ENCODE measurements at places on chromosomes 11 and 22.

- DNase-seq, result no peak
These were observed 446.2 kb downstream of the TBC1D22A start for GRCh38 chr22:47208630-47209029.

DNA sequence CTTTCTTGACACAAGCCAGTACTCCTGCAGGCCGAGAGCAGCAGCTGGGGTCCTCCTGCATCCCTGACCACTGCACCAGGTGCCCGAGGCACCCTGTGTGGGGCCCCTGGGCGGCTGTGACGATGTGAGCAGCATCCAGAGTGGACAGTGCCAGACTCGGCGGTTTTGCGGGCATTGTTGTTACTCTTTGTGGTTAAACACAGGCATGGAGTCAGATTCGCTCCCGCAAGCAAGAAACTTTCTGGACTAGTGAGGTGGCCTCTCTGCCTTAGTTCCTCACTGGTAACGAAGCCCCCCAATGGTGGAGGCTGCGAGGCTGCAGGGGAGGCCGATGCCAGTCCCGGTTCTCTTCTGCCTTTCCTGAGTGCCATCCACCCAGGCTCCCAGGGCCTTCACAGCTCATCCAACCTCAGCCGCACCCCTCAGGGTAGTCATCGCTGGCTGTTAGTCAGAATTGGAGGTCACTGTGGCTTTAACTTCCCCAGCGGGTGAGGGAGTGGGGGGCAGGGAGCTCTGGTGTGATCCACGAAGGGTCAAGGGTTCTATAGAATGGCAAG lies 3.7 kb upstream of the CLDN5 start:
- no peak for DNase-seq

GRCh38 chr22:40855979-40856512 lies 393 bp downstream of the ST13 start:
- DNase-seq, result no peak

DNA sequence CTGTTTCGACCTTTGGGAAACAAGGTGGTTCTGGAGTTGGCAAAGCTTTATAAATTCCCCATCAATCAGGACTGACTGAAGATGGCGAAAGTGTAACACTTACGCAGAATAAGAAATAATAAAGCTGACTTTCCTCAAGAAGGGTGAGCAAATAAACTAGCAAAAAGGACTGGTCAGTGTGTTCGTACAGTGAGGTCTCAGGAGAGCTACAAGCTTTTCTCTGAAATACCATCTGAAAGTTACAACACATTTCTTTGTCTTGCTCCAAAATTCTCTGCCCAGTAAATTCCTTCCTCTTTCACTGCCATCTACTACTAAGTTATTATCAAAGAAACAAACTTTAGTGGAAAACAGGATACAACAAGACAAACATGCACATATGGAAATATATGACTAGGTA lies 13.4 kb downstream of the PITPNB start:
- no peak for DNase-seq

DNA sequence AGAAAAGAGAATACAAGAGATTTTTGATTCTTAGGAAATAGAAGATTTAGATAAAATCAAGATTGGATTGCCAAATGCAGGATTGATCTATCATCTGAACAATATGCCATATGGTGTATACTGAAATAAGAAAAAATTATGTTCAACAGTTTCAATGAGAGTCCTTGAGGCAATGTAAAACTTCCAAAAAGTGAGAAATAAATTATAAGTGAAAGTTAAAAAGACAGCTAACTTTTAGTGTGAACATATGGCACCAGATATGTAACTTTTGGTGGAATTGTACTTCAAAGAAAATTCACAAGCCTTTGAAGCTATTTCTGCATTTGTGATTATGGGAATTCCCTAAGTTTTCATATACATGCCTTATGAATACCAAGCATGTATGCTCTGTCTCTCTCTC lies 200.5 kb upstream of the ANO3 start:
- DNase-seq, result no peak

DNA sequence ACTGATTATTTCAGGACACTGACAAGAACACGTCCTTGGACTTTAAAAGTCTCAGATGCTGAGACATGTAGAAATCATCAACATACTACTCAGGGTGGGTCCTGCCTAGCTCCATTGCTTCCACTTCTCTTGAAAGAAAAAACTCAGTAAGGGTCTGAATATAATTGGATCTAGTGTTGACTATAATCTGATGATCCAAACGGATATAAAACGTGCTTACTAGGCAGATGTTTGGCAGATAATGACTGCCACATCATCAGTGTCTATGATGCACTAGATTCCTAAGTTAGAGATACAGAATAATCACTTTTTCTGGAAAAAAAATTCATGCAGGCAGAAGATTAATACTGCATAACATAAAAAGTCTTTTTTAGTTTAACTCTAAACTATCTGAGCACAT lies 21.6 kb downstream of the GUCY1A2 start:
- no peak for DNase-seq

DNA sequence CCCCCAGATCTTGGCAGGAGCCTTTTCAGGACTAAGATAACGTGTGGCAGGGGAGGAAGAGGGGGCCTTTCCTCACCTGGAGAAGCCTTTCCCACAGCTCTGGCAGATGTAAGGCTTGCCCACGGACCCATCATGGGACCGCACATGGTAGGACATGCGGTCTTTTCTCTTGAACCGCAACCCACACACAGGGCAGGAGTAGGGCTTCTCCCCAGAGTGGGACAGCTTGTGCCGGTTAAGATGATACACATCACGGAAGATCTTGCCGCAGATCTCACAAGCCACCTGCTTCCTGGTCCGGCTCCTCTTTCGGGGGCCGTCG lies 1.9 kb downstream of the PATZ1 start:
- DNase-seq, result no peak

Measured in testis (tissue), 5 donors.